ENCODE measurements at places on chromosomes 5 and 9.

DNA sequence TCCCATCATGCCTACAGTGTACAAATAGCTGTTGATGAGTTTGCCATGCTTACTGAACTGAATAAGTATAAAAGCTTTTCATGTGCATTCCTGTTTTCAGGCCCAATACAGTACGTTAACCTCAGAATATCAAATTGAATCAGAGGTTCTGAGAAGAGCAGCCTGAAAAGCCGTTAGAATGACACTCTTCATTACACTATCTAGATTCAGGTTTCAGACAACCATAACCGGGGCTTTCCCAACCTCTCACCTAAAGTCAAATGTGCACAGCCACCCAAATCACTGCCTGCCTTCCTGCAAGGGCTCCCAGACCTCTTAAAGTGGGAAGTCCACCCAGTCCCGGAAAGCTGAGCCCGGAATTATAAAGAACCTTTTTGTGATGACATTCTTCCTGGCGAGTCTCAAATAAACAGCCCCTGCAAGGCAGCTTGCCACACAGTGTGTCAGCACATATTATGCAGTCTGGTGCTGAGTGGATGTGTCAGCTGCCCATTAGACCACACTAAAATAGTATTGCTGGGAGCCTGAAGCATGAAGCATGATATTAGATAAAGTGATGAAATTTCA lies 245.8 kb downstream of the TLE4 start:
- DNase-seq = peak; percentile 2

DNA sequence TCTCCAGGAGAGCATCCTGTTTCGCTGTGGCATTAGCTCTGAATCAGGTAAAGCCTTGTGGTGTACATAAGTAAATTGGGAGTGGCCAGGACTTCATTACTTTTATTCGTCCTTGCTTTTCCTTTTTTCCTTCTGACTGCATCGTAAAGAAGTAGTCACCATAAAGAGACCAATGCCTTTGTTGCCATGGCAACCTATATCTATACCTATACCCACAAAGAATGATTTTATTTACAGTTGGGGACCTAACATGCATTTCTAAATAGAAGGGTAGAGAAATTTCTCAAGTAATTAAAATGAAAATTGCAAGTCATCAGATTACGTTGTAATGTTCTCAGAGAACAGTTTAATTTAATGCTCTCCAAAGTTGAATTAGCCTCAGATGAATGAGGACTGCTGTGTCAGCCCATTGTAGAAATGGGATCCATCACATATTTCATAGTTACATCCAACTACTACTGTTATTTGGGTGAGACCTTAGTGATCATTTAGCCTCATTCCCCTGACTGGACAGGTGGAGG lies 18.6 kb downstream of the PTCD2 start:
- DNase-seq = no peak

- DNase-seq = no peak
These were observed 90.9 kb downstream of the COL5A1 start for GRCh38 chr9:134732392-134733110.

DNA sequence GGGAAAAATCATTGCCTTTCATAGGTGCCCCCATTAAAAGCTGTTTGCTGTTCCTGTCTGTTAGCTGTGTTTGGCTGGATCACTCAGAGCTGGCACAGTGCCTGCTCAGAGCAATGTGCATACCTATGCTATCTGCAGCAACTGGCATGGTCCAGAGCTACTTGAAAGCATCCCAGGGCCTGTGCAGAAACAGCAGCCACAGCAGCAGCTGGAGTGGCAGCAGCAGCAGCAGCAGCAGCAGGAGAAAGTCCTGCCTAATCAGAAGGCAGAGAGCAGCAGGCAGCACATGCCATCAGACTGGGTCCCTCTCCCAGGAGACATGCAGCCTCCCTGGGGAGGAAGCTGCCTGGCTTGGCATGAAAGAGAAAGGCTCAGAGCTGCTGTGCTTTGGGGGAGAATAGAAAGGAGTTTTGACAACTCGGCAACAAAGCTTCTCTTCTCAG lies 243.8 kb upstream of the WWC1 start:
- no peak for DNase-seq

DNA sequence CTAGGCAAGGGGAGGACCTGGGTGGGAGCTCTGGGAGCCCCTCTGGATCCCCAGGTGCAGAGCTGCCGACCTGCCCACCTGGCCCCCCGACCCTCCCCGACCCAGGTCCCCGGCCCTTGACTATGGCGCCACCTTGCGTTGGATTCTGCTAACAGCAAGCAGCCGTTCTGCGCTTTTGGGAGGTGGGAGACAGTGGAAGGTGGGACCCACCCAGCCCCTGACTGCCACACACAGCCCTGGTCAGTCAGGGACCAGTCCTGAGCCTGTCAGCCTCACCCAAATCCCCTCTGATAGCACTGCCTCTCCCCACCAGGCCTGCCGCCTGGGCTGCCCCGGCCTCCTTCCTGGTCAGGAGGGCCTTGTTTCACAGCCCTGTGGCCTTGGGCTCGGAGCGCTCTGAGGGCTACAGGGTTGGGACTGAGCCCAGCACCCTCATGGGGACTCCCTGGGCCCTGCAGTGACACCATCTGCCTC lies 77.9 kb downstream of the HMCN2 start:
- DNase-seq = peak; percentile 25

DNA sequence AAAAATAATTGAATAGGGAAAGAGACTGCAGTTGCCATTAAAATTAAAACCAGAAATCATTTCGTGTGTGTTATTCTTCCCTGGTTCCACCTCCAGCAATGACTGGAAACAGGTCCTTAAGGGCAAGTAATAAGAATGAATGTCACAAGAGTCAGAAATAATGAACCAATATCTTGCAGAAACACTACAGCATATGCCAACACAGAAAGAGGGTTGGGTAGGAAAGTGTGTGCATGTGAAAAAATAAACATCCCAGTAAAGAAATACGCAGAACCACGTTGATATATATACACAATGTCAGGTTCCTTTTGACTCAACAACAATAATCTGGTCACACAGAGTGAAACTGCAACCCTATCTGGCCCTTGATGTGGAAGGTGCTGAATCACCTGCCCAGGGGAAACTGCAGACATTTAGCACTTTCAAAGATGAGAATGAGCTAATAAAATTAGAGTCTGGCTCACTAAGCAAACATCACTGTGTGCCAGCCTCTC lies 15.0 kb downstream of the HMHB1 start:
- DNase-seq = peak; percentile 47

DNA sequence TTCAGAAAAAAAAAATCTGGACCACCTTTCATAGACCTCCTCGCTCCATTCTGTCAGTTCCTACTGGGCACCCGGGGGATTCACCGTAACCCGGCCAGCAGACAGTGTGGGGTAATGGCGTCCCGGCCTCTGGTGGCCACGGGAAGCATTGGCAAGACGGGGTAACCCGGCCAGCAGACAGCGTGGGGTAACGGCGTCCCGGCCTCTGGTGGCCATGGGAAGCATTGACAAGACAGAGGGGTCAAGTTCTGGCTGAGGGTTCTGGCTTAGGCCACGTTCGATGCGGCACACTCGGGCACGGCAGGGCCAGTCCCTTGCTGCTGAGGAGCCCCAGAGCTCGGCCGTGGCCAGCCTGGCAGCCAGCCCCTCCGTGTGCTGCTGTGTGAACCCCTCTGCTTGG lies 116.2 kb upstream of the RAPGEF1 start:
- no peak for DNase-seq

- DNase-seq = no peak
These were observed 284.2 kb downstream of the NR3C1 start for GRCh38 chr5:143119291-143119769.

DNA sequence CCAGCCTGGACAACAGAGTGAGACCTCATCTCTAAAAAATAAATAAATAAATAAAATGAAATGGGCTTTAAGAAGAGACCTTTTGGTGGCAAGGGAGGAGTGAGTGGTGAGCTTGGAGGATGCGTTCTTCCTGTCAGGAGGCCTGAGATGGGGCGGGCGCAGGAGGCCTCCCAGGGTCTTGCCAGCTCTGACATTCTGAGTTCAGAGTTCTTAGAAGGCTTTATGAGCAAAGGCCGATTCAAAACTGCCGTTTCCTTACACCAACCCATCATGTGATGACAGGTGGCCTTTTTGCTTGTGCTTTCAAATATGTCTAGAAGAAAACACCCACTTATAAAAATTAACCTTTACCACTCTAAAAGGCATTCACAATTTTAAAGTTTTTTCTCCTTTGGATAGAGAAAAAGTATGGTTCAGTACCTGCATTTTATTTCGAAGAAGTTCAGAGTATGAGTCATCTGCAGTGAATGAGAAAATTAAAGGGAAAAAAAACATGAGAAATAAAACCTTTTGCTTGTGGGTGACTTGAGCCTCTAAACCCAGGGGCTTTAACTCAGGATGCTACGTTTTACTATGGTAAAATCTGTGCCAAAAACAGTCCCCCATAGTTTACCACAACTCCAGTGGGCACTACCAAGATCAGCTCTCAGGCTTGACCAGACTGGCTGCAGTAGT lies 157.4 kb upstream of the OTULINL start:
- DNase-seq = no peak

DNA sequence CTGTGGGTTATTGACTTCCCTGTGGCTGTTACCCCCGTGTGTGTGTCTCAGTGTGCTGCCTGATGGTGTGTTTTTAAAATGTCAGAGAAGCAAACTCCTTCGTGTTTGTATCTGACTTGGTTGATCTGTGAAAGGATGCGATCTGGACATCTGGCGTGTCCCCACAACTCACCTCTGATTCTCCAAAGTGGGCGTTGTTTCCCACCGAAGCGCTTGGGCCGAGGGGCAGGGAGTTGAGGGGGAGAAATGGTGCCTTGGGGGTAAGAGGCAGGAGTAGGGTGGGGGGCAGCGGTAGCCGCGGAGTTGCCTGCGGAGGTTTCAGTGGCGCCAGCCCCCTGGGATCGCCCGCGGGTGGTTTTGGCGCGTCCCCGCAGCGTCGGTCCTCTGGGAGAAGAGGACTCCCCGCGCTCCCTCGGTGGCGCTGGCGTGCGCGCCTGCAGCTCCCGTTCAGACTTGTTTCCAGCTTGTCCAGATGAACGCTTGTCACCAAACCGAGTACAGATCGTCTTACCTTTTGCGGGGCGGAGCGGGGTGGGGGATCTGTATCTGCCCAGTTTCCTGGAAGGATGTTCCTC lies 1.1 kb downstream of the MAST4 start:
- no peak for DNase-seq

- DNase-seq = peak; percentile 55
These were observed 142.4 kb downstream of the PSAT1 start for GRCh38 chr9:78439190-78439865.

GRCh38 chr9:34555002-34555348 lies 32.2 kb upstream of the ENHO start:
- no peak for DNase-seq

- DNase-seq = no peak
These were observed 41.1 kb downstream of the CSNK1A1 start for GRCh38 chr5:149510136-149510535.

DNA sequence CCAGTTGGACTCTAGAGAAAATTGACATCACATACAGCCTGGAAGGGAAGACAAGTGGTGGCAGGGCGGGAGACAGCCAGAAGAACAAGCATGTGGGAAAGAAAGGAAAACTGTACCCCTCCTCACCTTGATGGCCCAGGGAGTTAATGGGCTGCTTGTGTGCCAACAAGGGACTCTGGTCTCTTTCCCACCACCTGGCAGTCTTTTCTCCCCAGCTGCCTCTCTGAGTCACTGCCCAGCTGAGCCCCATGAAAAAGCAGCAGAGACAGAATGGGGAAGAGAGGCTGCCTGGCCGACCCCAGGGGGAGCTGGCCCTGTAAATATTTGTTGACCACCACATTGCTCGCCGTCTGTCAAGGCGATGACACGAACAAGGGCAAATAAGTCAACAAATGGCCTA lies 359.4 kb downstream of the ENC1 start:
- DNase-seq = no peak

- DNase-seq = no peak
These were observed 72.2 kb downstream of the CAMSAP1 start for GRCh38 chr9:135835131-135835530.

- no peak for DNase-seq
These were observed 338.9 kb upstream of the PANK3 start for GRCh38 chr5:168917947-168918600.

DNA sequence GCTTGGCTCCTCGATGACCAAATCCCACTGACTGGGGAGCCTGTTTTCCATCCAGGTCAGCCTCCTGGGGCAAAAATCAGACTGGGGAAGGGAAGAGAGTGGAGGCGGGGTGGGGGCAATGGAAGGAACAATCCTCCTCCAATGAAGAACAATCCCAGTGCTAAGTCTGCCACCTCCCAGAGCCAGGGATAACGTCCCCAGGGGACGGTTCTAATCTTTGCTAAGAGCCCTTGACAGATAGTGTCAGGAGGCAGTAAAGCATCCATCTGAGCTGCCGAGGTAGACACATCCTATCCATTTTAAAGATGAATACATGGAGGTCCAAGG lies 298.5 kb upstream of the MSX2 start:
- no peak for DNase-seq

DNA sequence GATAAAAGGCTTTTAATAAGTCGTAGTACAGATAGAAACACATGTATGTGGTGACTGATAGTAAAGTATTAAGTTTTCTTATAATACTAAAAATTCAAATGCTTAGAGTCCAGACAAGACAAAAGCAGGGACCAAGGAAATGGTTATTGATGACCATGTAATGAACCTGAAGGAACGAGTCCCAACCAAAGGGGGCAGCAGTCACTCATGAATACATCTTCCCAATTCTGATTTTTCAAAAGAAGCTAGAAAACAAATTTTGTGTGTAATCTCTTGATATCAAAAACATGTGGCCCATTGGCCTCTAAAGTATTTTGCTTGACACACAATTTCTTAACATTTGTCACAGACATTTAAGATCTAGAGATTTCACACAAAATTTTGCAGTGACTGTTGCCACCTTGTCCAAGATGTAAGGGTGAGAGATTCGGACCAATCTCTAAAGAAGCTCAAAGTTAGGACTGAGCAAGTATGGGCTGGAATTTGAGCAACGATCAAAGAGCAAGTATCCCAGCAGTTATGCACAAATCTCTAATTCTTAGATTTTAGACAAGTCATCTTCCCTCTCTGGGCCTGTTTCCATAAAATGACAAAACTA lies 66.8 kb downstream of the ARL15 start:
- DNase-seq = peak; percentile 12

DNA sequence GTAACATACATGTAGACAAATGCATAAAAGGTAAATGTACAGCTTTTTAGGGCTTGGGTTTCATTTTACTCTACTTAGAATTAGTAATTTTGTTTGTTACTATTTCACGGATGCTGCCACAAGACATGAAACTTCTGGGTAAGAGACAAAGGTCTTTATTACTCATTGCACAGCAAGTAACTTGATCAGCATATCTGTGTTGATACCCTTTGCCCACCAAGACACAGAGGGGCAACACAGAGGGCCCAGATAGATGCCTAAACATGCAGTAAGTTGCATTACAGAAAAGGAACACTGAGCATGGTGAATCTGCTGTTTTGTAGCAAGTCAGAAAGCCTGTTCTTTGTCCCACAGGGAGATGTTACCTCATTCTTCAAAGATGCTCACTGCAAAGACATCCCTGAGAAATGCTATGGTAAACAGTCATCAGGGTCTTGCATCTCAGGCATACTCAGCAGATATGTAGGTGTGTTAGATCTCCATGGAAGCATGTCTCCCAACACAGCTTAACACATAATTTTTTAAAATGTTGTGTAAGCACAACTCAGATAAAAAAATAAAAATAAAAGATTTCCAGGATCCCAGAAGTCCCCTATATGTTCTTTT lies 10.3 kb downstream of the ITGA2 start:
- no peak for DNase-seq

- no peak for DNase-seq
These were observed 23.9 kb upstream of the CPLX2 start for GRCh38 chr5:175847503-175847902.

All from activated naive CD4-positive, alpha-beta T cell treated with Interleukin-2 at 50 U/mL for 16 hours (primary cell).